ENCODE measurements at places on chromosomes 1 and 21.

DNA sequence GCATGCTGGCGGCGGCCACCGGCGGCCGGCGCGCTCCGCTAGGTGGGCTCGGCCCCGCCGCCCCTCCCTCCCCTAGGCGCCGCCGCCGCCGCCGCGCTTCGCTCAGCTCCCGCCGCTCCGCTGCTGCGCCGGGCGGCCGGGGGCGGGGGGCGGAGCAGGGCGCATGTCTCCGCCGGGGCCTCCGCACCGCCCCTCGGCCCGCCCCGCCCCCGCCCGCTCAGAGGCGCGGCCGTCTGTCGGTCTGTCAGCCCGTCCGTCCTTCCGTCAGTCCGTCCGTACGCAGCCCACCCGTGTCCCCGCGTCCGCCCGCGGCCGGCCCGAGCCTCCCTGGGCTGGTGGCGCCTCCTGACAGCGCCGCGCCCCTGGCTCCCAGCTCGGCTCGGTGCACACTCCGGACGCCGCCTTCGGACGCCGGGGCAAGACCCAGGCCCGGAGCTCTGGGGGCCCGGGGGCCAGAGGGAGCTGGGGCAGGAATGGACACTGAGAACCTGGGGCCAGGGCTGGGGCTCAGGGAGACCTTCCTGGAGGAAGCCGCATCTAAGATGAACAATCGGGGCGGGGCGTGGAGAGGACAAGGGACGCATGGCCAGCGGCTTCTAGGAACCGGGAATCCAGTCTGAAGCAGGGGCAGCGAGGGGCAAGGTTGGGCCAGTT, at the start of gene GPR153:
Gene GPR153, minus strand, starts transcription at position 138 of the 654 bp plus-strand sequence. CDS start 6,193 bp downstream, outside the sequence.
- DNase-seq: peak; percentile 52

- no peak for DNase-seq
Measured at GRCh38 chr1:40034869-40035268, 5.7 kb upstream of the CAP1 start.

DNA sequence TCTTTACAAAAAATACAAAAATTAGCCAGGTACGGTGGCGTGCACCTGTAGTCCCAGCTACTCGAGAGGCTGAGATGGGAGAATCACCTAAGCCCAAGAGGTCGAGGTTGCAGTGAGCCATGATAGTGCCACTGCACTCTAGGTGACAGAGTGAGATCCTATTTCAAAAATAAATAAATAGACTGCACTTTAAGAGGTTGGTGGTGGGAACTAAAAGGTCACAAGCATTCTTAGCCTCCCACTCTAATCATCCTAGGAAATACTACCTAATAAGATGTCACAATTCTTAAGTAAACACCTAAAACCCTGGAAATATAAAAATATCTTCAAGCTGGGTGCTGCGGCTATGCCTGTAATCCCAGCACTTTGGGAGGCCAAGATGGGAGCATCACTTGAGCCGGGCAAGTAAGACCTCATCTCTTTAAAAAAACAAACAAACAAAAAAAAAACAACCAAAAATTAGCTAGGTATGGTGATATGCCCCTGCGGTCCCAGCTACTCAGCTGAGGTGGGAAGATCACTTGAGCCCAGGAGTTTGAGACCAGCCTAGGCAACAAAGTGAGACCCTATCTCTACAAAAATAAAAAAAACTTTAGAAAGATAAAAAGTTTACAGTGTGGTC, 4.1 kb downstream of the DCAF8 start:
- DNase-seq: no peak

DNA sequence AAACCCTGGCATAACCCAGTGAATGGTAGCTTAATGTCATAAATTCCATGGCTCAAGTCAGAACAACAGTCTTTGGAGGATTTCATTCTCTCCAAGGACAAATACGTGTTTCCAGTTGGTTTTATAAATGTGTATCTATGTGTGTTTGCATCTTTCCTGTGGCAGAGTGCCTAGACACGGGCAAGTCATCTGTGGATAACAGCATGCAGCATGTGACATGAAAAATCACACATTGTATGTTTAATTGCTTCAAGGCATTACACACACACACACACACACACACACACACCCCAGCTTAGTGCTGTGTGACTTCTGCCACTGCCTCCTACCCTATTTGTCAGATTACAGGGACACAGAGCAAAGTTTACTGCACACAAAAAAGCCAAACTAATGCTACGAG, 68.2 kb upstream of the SSX2IP start:
- DNase-seq: no peak

- no peak for DNase-seq
Measured at GRCh38 chr1:221765527-221765926, 23.6 kb upstream of the DUSP10 start.

- DNase-seq: no peak
Measured at GRCh38 chr1:109816175-109816811, 52.6 kb upstream of the EPS8L3 start.

DNA sequence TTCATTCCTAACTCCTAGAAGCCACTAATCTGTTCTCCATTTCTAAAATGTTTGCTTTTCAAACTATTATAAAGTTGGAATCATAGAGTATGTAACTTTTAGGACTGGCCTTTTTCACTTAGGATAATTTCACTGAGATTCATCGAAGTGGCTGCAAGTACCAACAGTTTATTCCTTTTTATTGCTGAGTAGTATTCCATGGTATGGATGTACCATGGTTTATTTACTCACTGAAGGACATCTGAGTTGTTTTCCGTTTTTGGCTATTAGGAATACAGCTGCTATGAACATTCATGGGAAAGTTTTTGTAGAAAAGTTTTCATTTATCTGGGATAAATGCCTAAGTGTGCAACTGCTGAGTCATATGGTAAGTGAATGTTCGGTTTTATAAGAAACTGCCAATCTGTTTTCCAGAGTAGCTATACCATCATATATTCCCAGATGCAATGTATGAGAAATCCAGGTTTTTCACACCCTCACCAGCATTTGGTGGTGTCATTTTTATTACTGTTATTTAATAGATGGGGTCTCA, 66.3 kb downstream of the SLC27A3 start:
- DNase-seq: no peak

- DNase-seq: no peak
Measured at GRCh38 chr1:23341931-23342692, 2.0 kb downstream of the HNRNPR start.

- no peak for DNase-seq
Measured at GRCh38 chr1:116428576-116428975, 55.5 kb downstream of the ATP1A1 start.

- DNase-seq: no peak
Measured at GRCh38 chr1:10778640-10779039, 17.8 kb downstream of the CASZ1 start.

- peak; percentile 55 for DNase-seq
Measured at GRCh38 chr1:2412773-2413494, 570 bp upstream of the PEX10 start.

- no peak for DNase-seq
Measured at GRCh38 chr1:193456811-193457280, 270.4 kb upstream of the B3GALT2 start.

GRCh38 chr1:32967888-32968568, 3.4 kb upstream of the RNF19B start:
- DNase-seq: no peak

- DNase-seq: no peak
Measured at GRCh38 chr1:33322109-33322508, 1.2 kb upstream of the A3GALT2 start.

DNA sequence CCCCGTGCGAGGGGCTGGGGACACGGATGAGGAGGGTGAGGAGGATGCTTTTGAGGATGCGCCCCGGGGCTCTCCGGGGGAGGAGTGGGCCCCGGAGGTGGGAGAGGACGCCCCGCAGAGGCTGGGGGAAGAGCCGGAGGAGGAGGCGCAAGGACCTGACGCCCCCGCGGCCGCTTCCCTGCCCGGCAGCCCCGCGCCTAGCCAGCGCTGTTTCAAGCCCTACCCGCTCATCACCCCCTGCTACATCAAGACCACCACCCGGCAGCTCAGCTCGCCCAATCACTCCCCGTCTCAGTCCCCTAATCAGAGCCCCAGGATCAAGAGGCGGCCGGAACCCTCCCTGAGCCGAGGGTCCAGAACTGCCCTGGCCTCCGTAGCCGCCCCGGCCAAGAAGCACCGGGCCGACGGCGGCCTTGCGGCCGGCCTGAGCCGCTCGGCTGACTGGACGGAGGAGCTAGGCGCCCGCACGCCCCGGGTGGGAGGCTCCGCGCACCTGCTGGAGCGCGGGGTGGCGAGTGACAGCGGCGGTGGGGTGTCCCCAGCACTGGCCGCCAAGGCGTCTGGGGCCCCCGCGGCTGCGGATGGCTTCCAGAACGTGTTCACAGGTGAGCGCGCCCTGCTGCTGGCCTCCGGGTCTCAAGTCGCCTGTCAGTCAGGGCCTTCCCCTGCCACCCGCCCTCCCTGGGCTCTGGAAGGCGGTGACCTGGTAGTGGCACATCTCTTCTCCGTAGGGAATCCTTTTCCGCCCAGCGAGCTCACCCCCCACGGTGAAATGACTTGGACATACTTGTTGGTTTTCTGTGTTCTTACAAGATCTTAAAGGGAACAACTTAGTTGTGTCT, 1.7 kb downstream of the FMN2 start:
- no peak for DNase-seq

- DNase-seq: no peak
Measured at GRCh38 chr1:91672601-91673161, 172.0 kb downstream of the CDC7 start.

DNA sequence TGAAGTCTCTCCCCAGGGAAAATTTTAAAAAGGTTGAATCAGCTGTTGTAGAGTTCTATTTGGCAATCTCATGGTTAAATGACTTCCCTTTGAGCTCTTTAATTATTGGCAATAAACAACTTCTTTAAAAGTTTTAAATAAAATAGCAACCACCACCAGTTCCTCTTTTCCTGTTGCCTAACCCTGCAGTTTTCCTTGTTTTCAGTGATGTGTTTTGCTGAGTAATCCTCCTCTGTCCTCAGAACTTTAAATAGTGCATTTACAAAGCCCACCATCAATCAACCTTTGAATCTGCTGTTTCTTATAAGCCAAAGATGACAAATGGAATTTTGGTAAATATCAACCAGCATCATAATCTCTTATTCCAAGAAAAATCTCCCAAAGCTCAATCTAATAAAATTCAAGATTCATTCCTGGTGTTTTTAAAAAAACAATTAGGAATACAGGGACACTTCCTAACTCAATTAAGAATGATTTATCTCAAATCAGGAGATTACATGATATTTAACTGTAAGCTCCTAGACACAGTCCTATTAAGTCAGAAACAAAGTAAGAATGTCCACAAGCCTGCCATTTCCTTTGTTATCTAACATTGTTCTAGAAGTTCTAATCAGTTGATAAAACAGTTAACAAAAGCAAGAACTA, 14.8 kb downstream of the AVPR1B start:
- DNase-seq: no peak

DNA sequence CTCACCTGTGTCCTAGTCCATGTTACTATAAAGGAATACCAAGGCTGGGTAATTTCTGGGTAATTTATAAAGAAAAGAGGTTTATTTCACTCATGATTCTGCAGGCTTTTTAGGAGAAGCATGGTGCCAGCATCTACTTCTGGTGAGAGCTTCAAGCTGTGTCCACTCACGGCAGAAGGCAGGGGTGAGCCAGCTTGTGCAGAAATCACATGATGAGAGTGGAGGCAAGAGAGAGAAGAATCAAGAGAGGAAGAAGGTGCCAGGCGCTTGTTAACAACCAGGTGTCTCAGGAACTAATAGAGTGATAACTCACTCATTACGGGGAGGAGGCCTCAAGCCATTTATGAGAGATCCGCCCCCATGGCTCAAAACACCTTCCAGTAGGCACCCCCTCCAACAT, 67.5 kb upstream of the CD34 start:
- no peak for DNase-seq

GRCh38 chr1:178684542-178685000, 40.5 kb upstream of the RALGPS2 start:
- peak; percentile 85 for DNase-seq

- DNase-seq: peak; percentile 75
Measured at GRCh38 chr21:16587141-16587581, 857.4 kb downstream of the USP25 start.

DNA sequence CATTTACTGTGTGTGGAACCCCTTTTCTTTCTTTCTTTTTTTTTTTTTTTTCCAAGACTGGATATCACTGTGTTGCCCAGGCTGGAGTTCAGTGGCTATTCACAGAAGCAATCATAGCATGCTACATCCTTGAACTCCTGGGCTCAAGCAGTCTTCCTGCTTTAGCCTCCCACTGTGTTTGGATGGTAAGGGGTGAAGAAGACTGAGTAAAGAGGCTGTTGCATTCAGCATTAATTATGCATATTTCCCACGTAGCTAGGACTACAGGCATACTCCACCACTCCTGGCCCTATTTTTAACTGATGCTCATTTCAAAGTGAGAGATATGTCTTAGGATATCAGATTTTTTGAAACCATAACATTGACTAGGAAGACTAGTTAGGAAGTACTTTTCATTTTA, 39.5 kb downstream of the PHACTR4 start:
- no peak for DNase-seq

- DNase-seq: no peak
Measured at GRCh38 chr1:36081926-36082485, 1.9 kb upstream of the TEKT2 start.

GRCh38 chr1:33099290-33100118, 18.6 kb downstream of the AZIN2 start:
- DNase-seq: peak; percentile 99

- DNase-seq: no peak
Measured at GRCh38 chr1:167532375-167532774, 14.0 kb upstream of the CD247 start.

- DNase-seq: no peak
Measured at GRCh38 chr1:210252621-210253051, 20.0 kb downstream of the SERTAD4 start.

DNA sequence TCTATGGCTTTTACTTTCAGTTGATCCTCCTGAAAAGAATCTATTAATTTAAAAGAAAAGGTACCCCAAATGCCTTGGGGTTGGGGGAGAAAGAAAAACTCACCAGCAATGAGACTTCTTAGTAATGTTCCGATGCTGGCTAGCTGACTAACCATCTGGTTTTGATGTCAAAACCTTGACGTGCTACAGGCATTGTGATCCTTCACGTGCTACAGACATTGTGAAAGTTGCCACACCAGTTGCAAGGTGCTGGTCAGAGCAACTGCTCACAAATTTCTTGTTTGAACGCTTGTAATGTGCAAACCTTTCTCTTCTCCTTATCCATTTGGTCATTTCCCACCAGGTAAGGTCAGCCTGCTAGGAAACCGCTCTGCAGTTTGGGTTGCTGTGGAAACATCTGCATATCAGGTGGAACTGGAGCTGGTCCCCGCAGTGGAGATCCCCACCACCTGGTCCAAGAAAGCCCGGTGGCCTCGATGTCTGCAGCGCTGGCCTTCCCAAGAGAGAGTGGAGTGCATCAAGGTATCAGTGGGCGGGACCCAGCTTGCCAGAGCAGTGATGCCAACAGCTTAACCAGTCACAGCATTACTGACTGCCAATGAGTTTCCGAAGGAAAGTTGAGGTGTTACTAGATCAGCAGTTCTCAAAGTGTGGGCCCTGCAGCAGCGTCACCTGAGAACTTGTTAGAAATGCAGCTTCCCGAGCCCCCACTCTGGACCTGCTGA, 16.1 kb downstream of the MAB21L3 start:
- no peak for DNase-seq

DNA sequence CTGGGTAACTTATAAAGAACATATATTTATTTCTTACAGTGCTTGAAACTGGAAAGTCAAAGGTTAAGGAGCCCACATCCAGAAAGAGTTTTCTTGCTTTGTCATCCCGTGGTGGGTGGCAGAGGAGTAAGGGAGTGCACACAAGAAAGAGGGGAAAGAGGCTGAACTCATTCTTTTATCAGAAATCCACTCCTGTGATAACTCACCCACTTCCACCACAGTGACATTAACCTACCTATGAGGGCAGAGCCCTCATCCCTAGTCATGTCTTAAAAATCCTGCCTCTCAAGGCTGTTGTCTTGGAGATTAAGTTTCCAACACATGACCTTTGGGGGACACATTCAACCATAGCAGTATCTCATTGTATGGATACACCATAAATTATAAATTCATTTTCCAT, 32.5 kb upstream of the RGS4 start:
- DNase-seq: peak; percentile 4

GRCh38 chr1:8663915-8664329, 153.5 kb downstream of the RERE start:
- DNase-seq: peak; percentile 63

Measured in ACHN (cell line).